Activated T-cell treated with anti-CD3 and anti-CD28 coated beads for 4 hours (primary cell): ENCODE measurements at places on chromosomes 11 and 22.

DNA sequence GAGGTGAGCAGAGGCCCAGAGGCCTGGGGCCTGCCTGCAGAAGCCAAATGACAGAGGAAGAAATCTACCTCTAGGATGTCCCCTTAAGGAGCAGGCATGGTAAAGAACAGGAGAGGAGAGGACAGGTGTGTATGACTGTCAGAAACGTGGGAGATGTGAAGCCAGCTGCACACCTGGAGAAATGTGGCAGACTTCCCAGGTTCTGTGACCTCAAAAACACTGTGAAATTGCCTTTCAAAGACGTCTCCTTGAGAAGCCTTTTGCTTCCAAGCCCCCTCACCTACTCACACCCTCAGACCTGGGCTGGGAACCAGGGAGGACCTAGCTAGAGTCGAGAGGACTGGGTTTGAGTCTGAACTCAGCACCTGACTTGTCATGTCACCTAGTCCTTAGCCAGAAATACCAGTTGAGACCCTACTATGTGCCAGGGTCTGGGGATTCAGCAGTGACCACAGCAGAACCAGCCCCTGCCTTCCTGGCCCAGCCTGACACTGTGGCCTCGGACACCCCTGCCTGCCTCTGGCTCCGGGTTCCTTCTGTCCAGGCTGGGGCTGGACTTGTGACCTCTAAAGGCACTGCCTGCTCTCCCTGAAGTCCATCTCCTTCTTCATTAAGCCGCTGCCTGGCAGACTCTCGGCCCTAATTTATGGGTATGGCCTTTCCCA, 5.6 kb downstream of the TPBGL start:
- no peak for DNase-seq

- DNase-seq = no peak
Measured at GRCh38 chr22:49203859-49204598, 623.6 kb downstream of the BRD1 start.

GRCh38 chr11:47099214-47099917, 77.3 kb downstream of the ARFGAP2 start:
- no peak for DNase-seq

- no peak for DNase-seq
Measured at GRCh38 chr11:134026655-134027343, 42.1 kb upstream of the JAM3 start.

DNA sequence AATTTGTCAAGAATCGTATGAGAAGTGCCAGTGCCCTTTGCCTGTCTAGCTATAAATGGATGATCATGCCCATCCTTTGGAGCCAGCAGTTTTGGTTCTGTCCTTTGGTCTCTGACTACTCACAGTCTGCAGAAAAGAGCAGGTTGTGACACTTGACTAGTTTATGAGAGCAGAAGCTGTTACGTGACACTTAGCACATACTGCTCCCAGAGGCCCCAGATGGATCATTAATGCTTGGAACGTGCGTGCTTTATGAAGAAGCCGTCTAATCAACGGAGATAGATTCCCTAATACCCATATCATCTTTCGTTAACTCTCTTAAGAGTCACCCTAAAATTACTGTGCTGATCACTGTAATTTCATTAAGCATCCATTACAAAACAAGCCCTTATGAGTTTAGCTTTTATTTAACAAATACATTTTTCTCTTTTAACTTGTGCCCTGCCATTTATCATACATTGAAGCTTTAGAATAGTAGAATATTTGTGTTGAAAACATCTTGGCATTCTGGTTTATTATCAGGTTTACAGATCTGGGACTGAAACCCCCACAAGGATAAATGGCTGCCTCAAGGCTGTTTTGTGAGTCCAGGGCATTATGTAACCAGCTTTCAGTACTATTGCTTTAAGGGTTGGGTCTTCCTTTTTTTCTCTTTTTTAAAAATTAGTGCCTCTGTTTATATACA, 47.0 kb upstream of the ADORA2A start:
- DNase-seq = no peak

DNA sequence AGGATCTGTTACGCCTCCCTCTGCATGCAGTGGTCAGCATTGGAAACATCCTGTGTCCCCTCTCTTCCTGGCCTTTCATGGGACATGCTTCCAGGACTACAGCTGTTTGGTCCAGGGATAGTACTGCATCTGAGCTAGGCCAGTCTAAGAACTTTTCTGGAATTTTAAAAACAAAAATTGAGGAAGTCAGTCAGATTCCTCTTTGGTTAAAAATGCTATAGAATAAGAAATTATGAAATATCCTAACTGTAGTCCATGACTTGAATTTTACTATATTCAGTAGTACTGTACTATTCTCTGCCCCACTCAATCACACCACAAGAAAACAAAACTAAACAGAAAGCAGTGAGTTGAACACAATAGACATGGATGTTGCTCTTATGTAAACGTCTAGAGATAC, 201.0 kb upstream of the CADM1 start:
- no peak for DNase-seq

- DNase-seq = no peak
Measured at GRCh38 chr11:47495011-47495855, 46.3 kb upstream of the RAPSN start.

- DNase-seq = no peak
Measured at GRCh38 chr11:48105096-48105990, 111.3 kb upstream of the OR4B1 start.

GRCh38 chr11:67495234-67496005, 9.7 kb downstream of the PITPNM1 start:
- no peak for DNase-seq

- no peak for DNase-seq
Measured at GRCh38 chr22:37830093-37830842, 7.1 kb downstream of the GALR3 start.

DNA sequence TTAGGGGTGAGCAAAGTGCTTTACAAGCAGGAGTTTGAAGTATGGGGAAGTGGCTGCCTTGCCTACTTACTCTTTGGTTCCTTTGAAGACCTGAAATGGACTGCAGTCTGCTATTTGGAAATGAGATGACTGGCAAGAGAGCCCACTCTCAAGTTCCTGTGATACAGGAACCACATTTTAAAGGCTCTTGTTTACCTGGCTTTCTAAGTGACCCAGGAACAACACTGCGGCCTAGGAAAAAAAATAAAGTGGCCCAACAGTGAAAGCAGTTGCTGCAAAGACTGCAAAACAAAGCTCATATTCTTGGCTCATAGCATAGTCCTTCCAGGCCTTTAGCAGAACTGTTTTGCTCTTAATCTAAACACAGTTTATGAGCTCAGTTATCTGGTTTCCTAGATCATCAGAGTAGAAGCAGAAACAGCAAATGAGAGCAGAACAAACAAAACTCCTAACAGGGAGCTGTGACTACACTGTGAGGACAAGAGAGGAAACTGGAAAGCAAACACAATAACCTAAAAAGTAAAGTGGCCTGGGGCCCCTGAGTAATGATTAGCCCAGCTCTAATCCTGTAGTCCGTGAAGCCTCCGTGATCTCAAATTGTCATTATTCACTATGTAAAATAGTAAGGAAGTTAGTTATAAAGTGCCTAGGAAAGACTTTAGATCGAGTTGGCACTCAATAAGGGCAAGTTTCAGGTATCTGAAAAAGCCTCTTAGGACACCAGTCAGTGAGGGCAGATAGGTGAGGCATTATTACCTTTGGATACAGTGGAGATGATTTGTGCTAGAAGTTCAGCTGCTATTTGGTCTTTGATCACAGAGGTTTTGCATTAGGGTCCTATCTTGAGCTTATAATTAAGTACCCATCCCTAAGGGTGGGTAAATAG, 11.5 kb downstream of the CCDC117 start:
- no peak for DNase-seq

GRCh38 chr11:47470671-47471070, 21.7 kb upstream of the RAPSN start:
- no peak for DNase-seq

DNA sequence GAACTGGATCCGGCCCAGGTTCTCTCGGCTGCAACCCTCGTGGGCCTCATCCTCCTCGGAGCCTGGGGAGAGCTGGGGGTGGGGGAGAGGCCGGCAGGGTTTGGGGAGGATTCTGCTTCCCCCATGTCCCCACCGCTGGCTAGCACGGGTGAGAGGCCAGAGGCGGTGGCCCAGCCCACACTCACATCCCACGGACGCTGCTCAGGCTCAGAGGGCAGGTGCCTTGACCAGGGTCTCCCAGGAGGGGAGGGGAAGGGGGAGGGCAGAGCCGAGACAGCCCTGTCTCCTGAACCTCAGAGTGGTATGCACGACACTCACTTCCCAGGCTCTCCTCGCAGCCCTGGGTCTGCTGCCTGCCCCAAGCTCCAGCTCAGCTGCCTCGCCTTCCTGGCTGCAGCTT, 19.6 kb downstream of the LRRC10B start:
- no peak for DNase-seq

GRCh38 chr22:31952472-31952871, 8.1 kb downstream of the YWHAH start:
- no peak for DNase-seq

GRCh38 chr11:128728767-128729587, 35.1 kb downstream of the FLI1 start:
- no peak for DNase-seq

DNA sequence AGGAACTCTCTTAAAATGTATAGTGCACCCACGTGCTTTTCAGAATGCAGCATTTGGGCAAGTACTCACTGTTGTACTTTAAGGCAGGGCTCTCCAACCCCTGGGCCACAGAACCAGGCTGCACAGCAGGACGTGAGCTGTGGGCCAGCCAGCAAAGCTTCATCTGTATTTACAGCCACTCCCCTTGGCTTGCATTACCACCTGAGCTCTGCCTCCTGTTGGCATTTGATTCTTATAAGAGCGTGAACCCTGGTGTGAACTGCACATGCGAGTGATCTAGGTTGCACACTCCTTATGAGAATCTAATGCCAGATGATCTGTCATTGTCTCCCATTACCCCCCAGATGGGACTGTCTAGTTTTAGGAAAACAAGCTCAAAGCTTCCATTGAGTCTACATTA, 3.0 kb downstream of the C11orf58 start:
- DNase-seq = no peak

DNA sequence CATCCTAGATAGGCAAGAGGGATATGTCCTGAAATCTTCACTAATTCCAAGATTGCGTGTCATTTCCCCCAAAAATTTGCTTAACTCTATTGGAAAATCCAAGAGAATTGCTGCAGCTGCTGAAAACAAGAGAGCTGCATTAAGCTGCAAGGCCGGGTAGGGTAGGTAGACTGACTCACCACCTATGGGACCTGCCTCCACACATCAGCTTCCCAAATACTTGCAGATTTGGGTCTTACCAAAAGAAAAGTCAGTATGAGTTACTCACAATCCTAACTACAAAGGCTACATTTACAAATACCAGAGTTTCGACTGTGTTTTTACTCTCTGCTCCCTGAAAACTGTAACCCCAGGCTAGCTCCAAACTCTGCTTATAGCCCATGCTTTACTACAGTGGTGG, 142.5 kb upstream of the TEAD1 start:
- no peak for DNase-seq

DNA sequence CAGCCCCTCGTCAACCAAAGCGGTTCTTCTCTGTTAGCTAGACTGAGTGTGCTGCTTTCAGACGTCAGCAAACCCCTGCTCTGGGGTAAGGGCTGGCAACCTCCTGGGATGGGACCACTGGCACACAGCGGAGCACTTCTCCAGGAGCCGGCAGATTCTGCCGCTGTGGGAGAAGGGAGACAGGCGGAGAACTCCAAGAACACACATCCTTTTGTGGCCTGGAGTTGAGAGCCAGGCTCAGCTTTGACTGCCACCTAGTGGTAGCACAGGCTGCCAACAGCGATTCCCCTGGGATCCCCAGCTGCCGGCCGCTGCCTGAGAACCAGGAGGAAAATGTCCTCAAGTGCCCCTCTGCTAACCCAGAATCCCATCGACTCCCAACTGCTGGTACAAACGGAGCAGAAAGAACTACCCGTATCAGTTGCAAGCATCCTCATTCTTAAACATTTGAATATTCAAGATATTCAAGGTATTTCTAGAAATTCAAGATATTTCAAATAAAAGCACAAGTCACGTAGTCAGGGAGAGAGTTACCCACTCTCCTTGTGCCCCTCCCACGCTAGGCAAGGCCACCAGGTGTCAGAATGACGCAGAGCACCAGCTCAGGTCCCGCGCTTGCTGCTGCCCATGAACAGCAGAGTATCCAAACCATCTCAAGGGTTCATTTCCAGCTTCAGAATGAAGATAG, 4.9 kb downstream of the LTO1 start:
- peak; percentile 45 for DNase-seq

GRCh38 chr22:41842996-41843970, 10.4 kb downstream of the SREBF2 start:
- DNase-seq = no peak

DNA sequence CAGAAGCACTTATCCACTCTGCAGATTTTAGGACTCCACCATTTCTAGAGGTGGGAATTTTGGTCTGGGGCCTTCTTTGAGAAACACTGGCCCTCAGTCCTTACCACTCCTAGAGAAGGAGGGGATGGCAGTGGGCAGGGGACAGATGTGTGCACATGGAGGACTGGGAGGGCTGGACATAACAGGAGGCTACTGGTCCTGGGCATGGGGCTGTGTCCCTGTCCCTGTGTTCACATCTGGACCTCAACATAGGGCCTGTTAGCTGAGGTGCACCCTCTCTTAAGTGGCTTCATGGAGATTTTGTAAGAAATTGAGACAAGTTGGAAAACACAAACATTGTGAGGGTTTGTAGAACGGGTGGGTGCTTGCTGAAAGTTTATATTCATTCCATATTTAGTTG, 103.4 kb downstream of the ATXN10 start:
- DNase-seq = no peak

DNA sequence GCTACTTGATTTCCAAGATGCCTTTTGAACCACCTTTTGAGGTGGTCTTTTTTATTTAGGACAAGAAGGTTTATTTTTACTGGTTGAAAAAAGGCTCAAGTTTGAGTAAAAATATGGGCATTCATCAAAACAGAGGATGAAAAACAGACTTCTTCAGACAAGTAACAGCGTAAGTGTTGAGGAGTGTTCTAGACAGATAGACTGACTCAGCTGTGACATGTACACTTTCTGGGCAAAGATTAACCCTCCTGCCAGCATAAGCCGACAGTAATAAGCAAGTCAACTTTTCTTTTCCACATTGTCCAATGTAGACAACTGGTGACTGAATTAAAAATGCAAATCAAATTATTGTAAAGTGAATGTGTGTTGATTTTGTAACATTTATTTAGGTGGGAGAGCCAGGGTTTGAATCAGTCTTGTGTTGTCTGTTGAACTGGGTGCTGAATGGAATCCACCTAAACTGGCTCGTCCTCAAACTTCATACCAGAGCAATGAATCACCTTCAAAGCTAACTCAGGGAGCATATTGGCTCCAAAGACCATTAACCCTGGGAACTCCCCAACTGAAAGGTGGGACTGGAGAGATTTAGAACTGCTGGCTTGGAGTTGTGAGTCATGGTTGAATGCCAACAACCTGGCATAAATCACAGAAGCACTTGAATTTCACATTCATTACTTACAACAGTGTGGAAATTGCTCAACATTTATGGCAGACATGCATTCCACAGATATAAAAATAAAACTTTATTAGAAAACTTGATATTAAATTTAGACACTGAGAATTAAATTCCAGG, 377.0 kb downstream of the ETS1 start:
- DNase-seq = no peak
